ENCODE measurements at places on chromosomes 2 and 18.

- DNase-seq, result no peak
Measured at GRCh38 chr2:218368621-218369153, 12.0 kb downstream of the CATIP start.

DNA sequence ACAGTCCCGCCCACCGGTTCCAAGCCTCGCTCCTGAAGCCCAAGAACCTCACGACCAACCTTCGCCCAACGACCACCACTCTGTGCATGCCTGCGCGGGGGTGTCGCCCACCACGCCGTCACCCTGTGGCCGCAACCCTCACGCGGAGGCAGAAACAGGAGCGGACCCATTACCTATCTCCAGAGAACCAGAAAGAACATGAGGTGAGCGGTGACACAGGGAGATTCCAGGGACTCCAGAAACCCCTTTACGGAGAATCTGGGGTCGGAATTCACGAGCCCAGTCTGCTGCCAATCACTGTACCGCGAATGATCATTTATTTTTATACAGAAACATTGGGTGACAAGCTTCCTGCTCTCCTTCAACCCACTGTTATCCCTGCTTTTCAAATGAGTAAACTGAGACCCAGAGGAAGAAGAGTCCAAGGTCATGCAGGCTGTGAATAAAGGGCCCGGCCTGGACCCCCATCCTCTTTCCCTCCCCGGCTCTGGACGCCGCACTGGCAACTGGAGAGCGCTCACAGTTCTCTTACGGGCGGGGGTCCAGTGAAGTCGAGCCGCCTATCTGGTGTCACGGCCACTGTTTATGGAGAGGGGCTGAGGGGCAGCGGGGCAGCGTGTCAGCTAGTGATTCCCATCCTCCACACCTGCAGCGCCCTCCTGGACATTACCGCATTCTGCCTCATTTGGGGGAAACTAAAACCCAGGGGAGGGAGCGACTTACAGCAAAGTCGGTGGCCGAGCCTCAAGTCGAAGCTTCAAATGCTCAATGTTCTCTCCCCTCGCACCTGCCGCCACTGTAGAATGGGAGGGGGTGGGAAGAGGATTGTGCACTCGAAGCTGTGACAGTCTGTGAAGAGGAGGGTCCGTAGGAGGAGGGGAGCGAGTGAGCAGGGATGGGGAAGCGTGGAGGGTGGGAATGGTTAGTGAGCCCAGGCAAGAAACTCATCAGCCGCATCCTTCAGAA lies 723 bp upstream of the SLC30A3 start:
- DNase-seq, result no peak

DNA sequence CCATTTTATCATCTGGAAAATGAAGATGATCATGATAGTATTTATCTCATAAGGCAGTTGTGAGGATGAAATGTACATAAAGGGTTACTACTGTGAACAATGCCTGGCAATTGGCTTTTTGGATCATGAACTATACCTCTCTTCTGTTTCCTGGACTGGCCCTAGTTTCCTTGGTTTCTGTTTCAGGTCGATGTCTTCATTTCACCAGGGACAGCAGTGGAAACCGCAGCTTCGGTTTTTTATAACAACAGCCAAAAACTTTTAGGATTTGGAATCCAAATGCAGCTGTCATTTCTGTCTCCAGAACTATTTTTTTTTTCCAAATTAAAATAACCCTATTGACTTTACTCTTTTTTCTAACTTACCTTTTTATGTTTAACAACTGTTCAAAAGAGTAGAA lies 425.1 kb downstream of the RND3 start:
- no peak for DNase-seq

GRCh38 chr2:118988706-118989105 lies 46.7 kb downstream of the MARCO start:
- no peak for DNase-seq

GRCh38 chr18:36903215-36903928 lies 74.4 kb downstream of the KIAA1328 start:
- no peak for DNase-seq

GRCh38 chr18:57422313-57422872 lies 12.8 kb upstream of the ONECUT2 start:
- DNase-seq, result no peak

DNA sequence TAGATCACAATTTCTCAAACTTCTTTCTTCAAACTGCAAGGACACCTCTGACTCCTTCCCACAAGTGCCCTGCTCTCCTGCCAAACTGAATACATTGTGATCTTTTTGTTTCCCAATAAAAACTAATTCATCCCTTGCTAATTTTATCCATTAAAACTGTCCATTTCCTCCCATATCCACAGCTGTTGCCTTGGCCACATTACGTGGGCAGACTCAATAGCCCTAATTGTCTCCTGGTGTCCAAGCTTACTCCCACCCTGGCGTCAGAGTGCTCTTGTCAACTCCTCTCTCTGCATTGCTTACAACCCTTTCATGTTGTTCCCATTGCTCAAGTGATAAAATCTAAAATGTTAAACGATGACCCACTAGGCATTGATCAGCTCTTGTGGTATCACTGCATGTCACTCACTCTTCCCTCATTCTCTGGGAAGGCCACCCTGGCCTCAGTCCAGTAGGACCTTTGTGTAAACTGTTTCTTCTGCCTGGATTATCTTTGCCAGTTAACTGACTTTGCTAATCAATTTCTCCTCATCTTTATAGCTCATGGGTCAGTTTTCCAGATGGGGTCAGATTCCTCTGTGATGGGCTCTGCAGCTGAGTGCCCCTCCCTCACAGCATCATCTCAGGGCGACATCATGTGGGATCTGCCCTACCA lies 525.0 kb downstream of the SLC4A3 start:
- no peak for DNase-seq

DNA sequence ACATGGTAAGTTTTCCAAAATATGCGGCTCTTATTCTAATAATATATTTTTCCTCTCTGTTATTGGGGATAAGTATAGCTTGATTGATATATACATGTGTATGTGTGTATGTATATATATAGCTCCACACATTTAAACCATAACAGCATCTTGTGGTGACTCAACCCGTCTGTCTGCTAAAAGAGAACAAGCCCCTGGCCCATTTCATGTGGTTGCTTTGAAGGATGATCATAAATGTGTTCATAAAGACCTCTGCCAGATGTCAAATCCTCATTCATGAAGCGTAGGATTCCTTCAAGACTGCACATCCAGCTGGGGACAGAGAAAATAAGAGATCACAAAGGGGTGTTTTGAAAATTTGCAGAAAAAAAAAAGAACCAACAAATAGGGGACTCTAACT lies 79.3 kb downstream of the RHOB start:
- no peak for DNase-seq

DNA sequence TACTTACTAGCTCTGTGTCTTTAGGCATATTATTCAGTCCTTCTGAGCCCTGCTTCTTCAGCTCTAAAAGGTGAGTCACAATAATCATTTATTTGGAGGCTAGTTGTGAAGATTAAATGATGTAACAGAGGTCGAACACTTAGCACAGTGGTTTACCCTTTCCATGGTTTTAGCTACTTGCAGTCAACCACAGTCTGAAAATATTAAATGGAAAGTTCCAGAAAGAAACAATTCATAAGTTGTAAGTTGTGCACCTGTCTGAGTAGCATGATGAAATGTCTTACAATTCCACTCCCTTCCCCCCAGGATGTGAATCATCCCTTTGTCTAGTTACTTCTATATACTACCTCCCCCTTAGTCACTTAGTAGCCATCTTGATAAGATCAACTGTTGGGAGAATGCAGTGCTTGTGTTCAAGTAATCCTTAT lies 217.6 kb upstream of the THUMPD2 start:
- DNase-seq, result no peak

DNA sequence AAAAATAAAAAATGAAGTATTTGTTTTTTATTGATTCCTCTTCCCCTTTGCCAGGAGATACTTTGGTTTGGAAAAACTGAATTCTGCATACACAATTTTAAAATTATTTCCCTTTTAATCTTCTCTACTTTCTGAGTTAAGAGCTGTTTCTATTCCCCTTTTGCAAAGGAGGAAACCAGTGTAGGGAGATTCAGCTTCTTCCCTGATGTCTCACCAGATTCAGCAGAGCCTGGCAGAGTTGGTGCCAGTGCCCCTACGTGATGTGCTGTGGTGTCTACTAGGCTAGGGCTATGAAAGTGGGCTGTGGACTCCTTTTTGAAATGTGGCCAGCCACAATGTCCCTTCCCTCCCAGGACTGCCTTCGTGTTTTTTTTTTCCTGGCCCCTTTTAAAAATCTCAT lies 2.4 kb downstream of the RPE start:
- DNase-seq, result no peak

DNA sequence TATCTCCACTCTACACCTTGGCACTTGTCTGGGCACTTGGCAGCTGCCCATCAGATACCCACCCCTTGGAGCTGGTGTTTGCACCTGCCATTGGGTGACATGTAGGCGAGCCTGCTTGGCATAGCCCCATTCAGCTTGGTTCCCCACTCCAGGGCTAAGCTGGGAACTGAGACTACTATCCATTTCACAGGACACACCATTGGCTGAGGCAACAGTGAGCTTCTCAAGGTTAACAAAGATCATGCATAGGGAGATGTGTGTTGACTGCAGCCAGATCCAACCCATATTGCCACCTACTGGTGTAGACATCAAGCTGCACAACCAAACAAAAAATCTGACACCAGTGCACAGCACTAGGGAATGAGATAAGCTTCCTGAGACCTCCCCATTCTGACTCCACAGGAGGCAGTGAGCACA lies 1389.8 kb upstream of the TMEFF2 start:
- DNase-seq, result no peak

- DNase-seq, result no peak
Measured at GRCh38 chr2:16832910-16833309, 167.3 kb upstream of the CYRIA start.

- DNase-seq, result no peak
Measured at GRCh38 chr18:55268151-55268601, 308.9 kb upstream of the CCDC68 start.

DNA sequence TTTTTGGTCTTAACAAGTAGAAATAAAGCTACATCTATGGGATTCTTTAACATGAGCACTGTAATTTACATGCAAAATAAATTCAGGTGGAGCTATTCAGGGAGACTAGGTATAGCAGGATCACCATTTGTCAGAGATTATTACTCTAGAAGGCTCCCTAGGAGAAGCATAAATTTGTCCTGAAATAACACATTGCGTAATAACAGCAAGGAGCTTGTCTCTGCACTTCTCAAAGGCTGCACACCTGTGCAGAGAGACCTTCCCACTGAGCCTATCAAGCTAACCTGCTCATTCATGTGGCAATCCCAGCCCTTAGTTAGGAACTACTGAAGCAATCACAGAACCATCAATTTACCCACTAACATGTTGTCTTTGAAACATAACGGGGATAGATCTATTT lies 437.4 kb upstream of the MC4R start:
- no peak for DNase-seq

DNA sequence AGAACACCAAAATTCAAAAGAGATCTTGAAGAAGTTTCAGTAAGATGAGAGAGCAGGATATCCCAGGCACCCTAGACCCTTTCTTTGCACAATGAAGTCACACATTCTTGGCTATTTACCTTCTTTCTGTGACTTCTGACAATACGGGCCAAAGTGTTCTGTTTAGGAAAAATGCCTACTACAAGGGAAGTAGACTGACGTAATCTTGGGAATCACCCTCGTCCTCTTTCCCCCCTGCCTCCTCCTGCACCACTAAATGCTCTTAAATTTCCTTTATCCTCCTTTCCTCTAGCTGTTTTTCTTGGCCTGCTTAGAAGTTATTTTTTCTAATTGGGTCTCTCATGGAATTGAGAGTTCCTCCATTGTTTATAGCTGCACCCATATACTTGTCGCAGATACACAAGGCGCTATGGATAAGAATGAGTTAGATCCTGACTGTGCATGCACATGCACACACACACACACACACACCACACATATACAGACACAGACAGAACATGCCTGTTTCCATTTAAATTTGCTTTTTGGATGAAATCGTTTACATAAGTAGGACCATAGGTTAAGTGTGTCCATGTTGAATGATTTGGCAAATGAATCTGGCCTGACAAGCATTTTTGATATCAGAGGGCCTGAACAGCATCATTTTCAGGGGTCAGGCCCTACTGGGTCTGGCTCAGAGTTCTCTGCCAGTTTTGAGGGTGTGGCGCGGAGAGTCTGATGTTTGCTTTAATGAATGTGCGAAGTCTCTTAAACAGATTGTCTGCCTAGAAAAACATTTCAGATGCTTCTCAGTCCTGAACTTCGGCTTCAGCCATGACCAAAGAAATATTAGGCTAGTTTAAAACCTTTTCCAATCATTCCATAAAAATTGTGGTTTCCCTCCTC lies 131.9 kb upstream of the NT5C1B start:
- DNase-seq, result no peak

GRCh38 chr2:6423157-6423556 lies 442.6 kb downstream of the CMPK2 start:
- no peak for DNase-seq

DNA sequence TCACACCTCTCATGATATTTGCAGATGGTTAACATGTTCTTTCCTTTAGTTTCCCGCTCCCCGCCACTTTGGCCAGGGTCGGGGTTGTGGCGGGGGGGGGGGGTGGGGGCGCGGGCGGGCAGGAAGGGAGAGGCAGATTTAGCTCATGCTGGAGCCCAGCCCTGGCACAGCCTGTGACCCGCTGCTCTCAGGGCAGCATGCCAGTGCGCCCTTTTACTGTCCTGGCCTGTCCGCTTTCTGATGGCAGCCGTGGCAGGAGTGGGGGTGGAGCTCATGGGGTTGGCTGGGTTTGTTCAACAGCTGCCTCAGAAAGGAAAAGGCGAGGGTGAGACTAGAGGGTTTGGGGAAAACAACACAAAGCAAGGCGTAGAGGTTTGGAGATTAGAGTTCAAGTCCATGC lies 56.1 kb downstream of the TNP1 start:
- no peak for DNase-seq

DNA sequence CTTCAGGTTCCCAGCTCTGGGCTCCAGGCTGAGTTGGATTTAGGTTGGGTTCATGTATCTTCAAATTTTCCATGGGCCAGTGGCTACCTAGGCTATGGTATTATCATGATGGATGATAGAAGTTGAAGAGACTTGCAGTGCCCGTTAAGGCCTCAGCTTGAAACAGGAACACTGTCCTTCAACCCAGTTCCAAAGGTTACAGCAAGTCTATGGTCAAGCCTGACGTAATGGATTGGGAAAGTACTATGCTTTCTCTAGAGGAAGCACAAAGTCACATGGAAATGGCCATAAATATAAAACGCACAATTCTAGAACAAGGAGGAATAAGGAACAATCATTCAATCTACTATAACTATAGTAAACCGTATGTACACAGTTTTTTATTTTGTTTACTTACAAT lies 593.2 kb downstream of the ZEB2 start:
- DNase-seq, result no peak

DNA sequence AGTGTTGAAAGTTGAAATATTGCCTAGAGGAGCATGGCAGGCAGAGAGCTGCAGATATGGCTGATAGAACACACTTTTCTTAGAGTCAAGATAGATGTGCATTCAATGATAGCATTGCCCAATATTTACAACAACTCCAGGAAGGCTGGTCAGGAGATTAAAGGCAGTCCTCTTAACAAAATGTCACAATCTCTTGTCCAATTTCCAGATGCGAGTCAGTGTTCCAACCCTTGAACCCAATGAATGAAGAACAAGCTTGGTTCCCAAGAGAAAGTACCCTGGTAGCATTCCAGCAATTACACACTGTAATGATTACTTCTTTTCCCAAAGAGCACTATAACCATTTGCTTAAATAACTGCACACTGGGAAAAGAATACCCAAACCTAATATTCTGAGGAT lies 839.4 kb upstream of the VRK2 start:
- DNase-seq, result no peak

- no peak for DNase-seq
Measured at GRCh38 chr2:74602586-74603281, 45.4 kb downstream of the M1AP start.

- DNase-seq, result no peak
Measured at GRCh38 chr2:144358979-144359541, 160.9 kb downstream of the ZEB2 start.

Measured in activated CD4-positive, alpha-beta T cell treated with anti-CD3 and anti-CD28 coated beads for 4 hours (primary cell).